ENCODE measurements at places on chromosomes 13 and 19.

DNA sequence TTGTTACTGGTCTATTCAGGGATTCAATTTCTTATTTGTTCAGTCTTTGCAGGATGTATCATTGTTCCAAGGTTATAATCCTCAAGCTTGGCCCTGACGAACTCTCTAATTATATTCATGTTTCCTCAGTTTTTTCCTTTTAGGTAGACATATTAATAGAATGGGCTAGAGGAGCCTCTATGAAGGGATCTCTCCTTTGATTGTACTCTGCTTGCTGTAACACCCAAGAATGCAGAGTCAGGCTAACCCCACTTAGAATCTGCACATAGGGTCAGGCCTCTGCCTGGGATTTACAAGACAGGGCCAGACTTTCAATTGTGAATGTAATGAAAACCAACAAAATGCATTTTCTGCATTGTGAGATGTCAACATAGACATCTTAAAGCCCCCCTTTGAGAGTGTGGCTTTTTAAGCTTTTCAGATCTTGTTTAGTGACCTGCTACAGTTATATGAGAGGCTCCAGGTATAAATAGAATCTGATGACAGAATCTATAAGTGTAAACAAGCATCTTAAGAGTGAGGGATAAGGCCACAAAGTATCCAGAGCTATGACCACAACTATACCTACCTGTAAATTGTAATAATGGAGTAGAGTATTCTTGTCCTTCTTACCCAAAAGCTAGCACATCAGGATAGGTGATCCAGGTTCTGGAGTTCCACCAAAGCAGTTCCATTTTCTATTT lies 5.5 kb downstream of the ZNF493 start:
- no peaks in the 10 kb centered on the region for H3K36me3 ChIP-seq
- no peak overlapping the region for H3K4me3 ChIP-seq
- DNase-seq = no peak
- no peak overlapping the region for H3K27ac ChIP-seq
- H3K4me1 ChIP-seq = no peaks in the 10 kb centered on the region
- no peaks in the 10 kb centered on the region for H3K27me3 ChIP-seq

GRCh38 chr19:33207040-33207620 lies 13.0 kb downstream of the LRP3 start:
- no peak overlapping the region for H3K27ac ChIP-seq
- no peak overlapping the region for H3K4me3 ChIP-seq

GRCh38 chr19:12093777-12094176 lies 29.2 kb downstream of the ZNF844 start:
- H3K27ac ChIP-seq = no peak overlapping the region
- H3K27me3 ChIP-seq = no peaks in the 10 kb centered on the region
- no peaks in the 10 kb centered on the region for H3K4me1 ChIP-seq

GRCh38 chr13:47796816-47797215 lies 204.3 kb downstream of the SUCLA2 start:
- DNase-seq = no peak
- H3K4me1 ChIP-seq = no peaks in the 10 kb centered on the region
- H3K36me3 ChIP-seq = no peaks in the 10 kb centered on the region
- no peaks in the 10 kb centered on the region for H3K27me3 ChIP-seq

- no peaks in the 10 kb centered on the region for H3K36me3 ChIP-seq
- no peaks in the 10 kb centered on the region for H3K27me3 ChIP-seq
- no peak overlapping the region for H3K4me3 ChIP-seq
- H3K27ac ChIP-seq = no peak overlapping the region
- H3K4me1 ChIP-seq = no peaks in the 10 kb centered on the region
These were observed 14.2 kb downstream of the TSHZ3 start for GRCh38 chr19:31334849-31335624.
